ENCODE measurements at places on chromosomes 4 and X.

DNA sequence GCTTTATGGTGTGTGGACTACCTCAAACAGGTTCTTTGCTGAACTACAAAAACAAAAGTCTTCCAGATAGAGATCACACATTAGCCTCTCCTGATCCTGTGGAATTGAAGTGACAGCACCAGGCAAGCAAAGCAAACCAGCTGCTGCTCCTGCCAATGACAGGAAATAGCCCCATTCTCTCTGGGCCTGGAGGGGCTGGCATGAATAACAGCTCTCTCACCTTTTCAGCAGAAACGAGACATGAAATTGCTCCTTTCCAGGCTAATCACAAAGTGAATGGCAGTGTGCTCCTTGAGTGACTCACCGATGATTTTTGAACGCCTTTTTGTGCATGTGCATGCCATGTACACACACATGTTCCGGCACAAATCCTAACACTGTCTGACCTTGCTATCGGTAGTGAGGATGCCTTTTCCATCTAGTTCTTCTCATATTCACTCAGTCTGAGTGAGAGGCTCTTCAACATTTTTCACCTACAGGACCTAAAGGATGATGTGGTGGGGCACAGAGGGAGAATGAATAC is 24.4 kb downstream of the MFAP3L start:
- DNase-seq = no peak

GRCh38 chr4:102405821-102406401 is 60.6 kb upstream of the SLC39A8 start:
- no peak for DNase-seq

DNA sequence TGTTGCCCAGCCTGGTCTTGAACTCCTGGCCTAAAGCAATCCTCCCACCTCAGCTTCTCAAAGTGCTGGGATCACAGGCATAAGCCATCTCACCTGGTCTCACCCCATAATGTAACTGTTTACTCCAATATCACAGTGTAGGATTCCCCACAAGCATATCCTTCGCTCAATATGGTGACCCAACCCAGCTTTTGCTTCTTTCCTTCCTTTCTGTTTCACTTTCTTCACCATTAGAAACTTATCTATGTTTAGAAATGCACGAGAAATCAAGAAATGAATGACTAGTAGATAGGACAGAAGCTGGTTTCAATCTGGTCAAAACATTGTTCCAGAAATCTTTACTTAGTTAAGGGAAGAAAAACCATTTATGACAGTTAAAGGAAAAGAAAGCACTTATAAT is 18.9 kb downstream of the TSPAN5 start:
- no peak for DNase-seq

DNA sequence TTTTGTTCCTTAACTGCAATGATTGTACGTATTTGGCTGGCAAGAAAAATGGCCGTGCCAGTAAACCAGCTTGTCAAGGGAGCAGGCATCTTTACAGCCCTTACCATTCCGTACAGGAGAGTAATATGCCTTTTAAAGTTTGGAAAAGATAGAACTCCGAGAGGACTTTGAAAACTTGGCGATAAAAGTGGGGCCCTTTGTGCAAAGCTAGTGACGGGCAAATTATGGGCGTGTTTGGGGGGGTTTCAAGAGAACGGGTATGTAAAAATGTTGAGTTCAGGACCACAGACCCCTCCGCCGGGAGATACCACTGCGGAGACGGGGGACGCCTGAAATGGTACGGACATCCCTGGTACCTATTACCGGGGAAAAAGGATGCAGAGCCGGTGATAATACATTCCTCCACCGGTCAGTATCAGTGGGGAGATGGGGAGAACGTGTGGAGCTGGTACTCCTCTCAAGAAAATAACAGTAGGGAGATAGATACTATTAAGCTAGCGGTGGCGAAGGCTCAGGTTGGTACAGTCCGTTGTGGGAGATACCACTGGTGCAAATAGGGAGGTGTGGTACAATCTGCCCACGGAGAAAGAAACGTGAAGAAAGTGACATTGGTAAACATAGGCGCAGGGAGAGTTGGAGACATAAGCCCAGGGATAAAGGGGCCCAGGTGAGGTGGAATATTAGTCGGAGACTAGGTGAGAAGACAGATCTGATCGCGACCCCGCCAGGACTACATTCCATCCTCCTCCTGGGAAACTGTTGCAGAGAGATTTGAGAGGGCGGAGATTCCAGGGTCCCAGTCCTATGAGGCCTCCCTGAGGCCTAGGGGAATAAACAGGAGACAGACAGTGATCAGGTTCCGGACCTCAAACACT is 14.5 kb downstream of the SPACA5 start:
- no peak for DNase-seq

- no peak for DNase-seq
These were observed 1.2 kb downstream of the SLC2A9 start for GRCh38 chr4:10020106-10020505.

GRCh38 chr4:5399790-5400421 is 308.5 kb downstream of the EVC2 start:
- no peak for DNase-seq

DNA sequence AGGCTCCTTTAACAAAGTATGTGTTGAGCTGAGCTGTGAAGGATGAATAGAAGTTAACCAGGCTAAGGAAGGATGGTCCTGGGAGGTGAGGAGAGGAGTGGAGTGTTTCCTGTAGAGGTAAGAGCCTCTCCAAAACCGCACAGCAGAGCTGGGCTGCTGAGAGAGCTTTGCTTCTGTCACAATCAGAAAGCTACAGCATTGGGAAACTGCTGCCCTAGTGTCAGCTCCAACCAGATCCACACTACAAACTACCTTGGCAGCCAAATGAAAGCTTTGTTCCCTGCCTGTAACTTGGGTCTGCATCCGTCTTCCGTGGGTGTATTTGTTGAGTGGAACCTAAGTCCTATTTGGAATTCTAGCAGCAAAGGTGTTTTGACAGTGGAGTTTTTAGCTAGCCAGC is 91.8 kb downstream of the REPS2 start:
- DNase-seq = no peak

GRCh38 chr4:112127803-112128202 is 17.5 kb upstream of the FAM241A start:
- no peak for DNase-seq

- DNase-seq = no peak
These were observed 209.7 kb downstream of the CEP135 start for GRCh38 chr4:56158483-56158882.

GRCh38 chr4:111849746-111850284 is 295.4 kb upstream of the FAM241A start:
- no peak for DNase-seq

DNA sequence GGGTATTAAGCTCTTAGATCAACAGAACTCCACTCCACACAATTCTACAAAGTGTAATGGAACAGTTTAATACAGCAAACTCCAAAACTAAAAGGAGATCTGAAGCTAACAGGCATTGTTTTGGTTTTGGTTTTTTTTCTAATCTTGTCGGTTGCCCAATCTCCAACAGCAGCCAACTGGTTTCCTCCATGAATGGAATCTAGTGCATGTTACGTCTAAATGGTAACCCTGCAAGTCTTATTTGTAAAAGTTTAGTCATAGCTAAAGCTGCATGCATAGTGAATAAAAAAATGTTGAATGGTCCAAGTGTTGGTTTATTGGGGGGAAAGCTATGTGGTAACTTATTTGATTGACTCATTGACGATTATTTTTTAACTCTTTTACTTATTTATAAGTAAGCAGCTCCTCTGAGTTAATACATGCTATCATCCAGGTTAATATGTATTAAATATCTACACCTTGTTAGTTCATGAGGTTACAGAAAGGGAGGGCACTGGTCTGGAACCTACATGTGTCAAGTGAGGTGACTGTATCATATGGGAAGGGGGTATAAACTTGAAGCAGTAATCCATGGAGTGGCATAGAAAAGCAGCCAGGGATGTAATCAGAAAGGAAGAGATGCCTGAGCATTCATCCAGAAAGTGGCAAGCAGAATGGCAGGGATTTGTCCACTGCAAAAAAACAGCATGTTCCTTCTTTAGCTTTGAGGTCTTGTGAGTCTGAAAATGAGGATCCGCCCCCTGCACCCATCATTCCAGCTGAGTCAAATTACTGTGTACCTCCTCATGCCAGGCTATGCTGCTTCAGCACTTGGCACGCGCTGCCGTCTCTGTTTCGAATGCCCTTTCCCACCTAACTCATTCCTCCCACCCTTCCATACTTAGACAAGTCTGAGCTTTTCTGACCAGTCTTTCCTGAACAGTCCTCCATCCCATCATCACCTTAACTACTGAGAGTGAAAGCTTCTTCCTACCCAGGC is 81.7 kb downstream of the PDGFC start:
- DNase-seq = no peak

DNA sequence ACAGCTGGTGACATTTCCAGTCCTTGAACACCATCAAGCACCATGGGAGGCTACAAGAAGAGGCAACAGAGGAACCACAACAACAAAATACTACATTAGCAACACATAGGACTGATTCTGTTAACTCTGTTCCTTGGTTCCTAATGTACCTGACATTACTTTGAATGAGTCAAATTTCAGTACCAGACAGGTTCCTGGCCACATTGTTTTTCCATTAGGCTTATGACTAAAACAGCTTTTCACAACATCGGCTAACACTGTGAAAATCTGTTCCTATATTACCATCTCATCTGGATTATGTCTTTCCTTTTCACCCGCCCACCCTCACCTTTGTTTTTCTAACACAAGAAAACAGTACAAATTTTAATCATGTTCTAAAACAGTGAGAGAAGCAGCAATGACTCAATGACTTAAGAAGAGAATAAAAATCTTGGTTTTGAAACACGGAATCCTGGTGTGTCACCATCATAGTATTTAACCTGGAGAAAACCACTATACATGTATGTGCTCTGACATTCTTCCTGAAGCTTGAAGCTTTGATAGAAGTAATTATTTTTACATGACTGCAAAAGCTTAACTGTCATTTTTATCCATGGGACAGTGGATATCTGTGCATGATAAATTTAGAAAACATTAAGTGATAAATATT is 143.9 kb downstream of the SCFD2 start:
- DNase-seq = no peak

GRCh38 chr4:145521282-145521681 is 39.6 kb downstream of the SMAD1 start:
- DNase-seq = no peak

DNA sequence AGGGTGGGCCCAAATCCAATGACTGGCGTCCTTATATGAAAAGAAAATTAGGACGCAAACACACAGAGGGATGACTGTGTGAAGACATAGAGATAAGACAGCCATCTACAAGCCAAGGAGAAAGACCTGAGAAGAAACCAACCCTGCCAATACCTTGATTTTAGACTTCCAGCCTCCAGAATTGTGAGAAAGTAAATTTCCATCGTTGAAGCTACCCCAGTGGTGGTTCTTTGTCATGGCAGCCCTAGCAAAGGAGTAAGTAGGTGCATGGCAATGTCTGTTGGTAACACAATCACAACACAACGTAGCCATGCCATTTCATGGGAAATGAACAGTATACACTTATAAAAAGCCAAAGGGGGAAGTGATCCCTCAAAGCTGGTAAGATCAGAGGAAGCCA is 25.3 kb downstream of the SMIM20 start:
- no peak for DNase-seq

DNA sequence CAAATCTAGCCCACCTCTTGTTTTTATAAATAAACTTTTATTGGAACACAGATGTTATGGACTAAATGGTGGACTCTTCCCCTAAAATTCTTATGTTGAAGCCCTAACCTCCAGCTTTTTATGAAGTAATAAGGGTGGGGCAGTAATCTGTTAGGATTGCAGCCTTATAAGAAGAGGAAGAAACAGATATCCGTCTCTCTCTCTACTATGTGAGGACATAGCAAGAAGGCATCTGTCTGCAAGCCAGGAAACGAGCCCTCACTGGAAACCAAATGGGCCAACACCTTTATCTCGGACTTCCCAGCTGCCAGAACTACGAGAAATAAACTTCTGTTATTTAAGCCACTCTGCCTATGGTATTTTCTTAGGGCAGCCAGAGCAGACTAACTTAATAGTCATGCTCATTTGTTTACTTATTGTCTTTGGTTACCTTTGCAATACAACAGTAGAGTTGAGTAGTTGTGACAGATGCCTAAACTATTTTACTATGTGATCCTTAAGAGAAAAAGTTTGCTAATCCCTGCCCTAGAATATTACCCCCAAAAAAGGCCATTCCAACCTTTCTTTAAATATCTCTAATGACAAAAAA is 67.4 kb downstream of the MANBA start:
- no peak for DNase-seq

DNA sequence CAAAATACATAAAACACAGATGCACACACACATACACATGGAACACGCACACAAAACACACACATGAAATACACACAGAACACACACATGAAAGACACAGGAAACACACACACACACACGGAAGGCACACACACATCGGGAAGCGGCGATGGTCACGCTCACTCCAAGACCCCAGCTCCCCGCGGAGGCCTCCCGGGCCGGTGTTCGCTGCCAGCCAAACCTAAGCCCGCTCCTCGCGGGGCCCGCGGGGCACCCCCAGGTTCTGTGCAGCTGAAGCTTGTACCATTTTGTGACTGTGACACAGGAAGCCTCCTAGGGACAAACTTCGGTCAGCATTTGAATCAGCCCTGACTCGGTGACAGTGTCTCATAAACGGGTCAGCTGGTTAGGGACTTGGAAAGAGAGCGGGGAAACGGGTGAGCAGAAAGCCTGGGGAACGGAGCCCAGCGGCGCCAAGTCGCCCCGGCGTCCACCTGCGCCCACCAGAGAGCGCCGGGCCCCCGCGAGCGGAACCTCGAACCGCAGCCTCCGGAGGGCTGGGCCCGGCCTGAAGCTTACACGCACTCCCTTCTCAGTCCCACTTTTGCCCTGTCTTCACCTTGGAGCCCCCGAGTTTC is 32.1 kb downstream of the F11 start:
- no peak for DNase-seq

DNA sequence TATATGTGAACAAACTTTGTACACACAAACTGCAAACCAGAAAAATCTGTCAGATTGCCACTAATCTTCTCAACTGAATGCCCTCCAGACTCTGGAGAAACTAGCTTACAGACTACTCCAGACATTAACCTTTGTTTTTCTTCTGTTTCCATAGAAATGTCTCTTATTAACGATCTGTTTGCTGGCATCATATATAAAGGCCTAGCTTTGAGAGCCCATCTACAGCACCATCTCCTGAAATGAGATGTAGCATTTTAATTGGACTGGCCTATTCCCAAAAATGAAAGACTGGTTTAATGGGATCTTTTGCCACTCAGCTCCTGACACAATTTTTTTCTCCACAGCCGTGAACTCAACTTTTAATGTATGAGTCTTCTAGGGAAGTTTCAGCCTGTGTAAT is 266.0 kb upstream of the IL1RAPL1 start:
- no peak for DNase-seq

GRCh38 chrX:39877905-39878304 is 219.9 kb downstream of the BCOR start:
- DNase-seq = no peak
